Hematopoietic multipotent progenitor cell (in vitro differentiated cells): ENCODE measurements at places on chromosomes 12 and 14. TPM values are rescaled to one million over a fixed set of nuclear protein-coding genes. Genes with fewer than 3 reads are reported as not detected.

- no peak for DNase-seq
Observed at GRCh38 chr12:22969521-22969920, 344.6 kb downstream of the ETNK1 start.

- peak; percentile 12 for DNase-seq
Observed at GRCh38 chr14:48398675-48399282, 723.4 kb upstream of the MDGA2 start.

GRCh38 chr12:18502422-18502968, 235.3 kb downstream of the PLCZ1 start:
- no peak for DNase-seq

DNA sequence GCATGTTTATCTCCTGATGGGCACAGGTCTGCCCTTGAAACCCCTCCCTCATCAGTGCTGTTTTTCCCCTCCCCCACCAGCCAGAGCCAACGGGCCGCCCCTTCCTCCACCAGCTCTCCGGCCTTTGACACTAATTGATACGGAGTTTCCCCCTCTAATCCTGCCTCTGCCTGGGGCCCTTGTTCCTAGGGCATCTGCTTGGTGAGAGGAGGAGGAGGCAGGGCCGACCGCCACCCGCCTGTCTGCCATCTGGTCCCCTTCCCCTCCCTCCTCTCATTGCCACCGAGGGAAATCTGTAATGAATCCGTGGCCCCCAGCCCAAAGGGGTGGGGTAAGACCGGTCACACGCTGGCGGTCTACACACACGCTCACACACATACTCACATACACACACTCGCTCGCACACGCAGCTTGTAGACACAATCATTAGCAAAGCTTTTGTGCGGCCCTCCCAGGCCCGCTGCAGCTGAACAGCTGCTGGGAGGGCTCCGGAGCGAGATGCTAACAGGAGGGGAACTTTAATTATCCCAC, 27.4 kb downstream of the SRRM4 start:
- no peak for DNase-seq

GRCh38 chr14:54867011-54867410, 35.6 kb downstream of the GCH1 start:
- DNase-seq = no peak

GRCh38 chr12:115866909-115867525, 410.5 kb downstream of the MED13L start:
- no peak for DNase-seq

APOF gene
- total RNA-seq = not detected

SSTR1 gene
- total RNA-seq = under 0.01 TPM

MYL2 gene
- not detected for total RNA-seq

CLEC2B gene
- 17.0 TPM for total RNA-seq

TMBIM4 gene
- 70.6 TPM for total RNA-seq
